Cerebellar nuclear complex (tissue), 1 donor: ENCODE measurements at places on chromosomes 2 and 18.

DNA sequence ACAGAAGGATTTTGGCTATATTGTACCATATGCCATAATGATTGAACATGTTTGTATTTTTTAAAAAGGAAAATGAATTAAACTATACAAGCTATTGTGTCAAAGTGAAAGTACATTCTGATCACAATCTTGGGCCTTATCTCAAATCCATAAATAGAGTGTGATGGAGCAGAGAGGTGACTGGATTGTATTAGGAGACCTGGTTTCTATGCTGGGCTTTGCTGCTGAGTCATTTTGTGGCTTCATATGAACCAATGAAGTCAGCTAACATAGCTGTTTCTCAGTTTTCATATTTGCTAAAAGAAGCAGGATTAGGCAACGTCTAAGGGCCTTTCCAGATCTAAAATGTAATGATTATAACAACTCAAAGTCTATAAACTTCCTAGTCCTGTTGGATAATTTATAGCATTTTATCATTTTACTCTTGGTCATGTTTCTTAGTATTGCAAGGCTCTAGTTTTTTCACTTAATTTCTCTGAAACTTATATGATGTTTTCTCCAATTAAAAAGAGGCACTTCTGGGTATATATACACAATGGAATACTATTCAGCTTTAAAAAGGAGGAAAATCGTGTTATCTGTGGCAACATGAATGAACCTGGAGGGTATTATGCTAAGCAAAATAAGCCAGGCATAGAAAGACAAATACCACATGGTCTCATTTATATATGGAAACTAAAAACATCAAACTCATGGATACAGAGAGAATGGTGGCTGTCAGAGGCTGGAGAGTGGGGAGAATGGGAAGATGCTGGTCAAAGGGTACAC is 112.3 kb downstream of the MEP1B start:
- no peak for DNase-seq

DNA sequence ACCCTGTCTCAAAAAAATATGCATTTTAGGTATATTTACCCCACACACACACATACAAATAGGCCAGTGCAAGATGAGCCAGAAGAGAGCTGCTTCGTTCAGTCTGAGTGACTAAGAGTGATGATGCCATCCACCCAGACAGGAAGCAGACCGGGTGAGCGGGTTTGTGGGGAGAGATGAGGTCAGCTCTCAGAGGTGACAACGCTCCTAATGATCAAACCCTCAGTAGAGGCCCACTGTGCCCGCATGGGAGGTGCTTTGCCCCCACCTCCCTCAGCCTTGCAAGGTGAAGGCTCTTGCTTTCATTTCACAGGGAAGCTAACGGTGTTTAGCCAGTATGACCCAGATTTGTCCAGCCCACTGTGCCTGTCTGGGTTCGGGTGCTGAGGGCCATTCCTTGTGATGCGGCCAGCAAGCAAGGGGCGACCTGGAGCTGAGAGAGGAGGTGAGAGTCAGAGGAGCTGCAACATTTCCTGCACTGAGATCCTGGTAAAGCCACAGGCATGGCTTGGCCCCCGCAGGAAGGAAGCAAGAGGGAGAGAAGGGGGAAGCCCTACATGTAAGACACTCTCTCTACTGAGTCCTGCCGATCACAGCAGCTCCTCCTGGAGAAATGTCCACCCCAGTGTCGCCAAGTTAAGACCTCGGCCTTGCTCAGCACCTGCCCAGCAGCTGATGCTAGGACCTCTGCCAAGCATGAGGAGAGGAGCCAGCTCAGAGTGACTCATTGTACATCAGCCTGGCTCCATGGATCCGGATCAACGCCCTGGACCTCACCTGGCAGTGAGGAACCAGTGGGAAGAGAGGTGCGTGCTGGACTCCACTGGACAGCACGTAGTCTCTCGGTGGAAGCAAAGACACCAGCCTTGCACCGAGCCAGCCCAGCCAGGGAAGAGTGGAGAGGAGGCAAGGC is 37.0 kb downstream of the NIFK start:
- DNase-seq, result no peak

DNA sequence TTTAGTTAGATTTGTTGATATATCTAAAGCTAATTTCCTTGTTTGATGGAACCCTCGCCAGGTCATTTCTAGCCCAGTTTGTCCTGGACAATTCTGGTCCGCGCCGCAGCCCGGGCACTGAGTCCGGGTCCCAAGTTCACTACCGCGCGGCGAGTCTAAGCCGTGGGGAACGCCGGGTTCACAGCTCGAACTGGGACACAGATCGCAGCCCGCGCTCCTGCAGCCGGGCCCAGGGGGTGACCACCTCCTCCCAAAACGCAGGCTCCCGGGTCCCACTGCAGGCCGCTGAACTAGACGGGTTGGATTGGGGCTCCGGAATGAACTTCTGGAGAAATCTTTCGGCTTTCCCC is 681 bp downstream of the ACADL start:
- DNase-seq, result no peak

DNA sequence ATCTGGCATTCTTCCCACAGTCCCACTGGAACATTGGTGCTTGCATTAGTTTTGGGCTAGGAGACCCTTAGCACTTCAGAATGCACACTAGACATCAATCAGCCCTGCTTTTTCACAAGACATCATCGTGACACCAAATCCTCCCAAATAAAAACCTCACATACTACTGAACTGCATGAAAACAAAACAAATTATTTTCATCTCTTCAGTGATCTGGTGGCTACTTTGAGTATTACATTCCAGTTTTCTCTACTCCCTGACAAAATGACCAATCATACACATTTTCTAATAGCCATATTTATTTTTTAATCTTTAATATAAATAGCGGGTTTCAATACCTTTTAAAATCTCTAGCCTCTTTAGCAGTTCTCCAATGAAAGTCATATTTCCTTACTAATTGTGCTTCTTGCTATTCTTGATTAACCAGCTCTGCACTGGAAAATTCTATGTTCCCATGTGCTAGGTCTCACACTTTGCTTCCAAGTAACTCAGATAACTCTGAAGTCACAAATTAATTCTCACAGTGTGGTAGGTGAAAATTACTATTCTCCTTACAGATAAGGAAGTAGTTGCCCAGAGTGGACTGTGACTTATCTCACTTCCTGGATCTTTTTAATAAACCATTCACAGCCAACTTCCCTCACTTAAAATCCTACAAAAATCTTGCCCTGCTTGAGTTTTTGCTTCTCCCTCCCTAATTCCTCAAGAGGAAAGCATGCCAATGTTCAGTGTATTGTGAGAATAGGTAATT is 82.5 kb upstream of the EPB41L3 start:
- DNase-seq, result no peak

DNA sequence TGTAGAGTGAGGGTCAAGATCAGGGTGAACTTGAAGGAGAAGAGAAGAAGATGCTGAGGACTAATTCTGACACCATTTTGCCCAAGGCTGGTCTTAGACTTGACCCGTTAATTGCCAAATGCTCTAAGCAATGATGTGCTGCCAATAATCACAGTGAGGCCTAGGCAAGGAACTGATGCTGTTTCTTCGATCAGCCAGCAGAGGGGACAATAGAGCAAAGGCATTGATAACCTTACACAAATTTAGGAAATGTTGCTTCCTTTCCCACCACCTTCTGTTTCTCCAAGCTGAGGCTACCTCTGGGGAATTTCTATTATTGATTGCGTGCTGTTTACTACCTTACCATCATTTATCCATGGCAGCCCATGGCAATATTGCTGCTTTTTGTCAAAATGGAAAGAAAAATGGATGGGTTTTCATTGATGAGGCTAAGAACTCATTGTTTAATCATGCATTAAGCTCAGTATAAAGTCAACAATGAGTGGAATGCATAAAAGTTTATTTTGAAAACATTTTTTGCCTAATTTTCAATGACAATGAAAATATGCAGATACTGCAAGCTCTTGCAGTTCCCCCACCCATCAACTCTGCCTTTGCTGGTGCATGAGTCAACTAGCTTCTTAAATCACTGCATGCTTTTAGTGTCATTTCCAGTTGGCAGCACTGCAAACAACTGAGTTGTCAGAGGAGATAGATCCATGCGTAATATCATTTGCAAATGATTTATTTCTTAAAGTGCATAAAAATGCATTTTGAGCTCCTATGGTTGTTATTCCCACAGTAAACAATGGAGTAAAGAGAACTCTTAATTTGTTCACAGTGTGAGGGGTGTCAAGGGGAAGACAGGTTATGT is 116.4 kb upstream of the NYAP2 start:
- DNase-seq, result no peak

DNA sequence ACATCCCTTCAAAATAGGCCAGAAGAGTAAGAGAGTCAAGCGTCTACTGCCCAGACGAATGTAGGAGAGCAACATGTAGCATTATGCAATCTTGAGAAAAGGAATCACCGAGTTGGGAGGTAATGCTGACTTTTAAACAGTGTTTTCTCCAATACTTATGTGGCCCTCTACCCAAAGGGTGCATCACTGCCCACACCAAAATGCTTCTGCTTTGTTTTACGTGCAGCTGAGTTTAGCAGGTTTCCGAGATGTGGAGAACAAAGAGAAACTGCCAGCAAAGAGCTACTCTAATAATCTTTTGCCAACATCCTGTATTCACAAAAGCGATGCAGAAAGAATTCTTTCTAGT is 63.4 kb upstream of the ZEB2 start:
- no peak for DNase-seq

DNA sequence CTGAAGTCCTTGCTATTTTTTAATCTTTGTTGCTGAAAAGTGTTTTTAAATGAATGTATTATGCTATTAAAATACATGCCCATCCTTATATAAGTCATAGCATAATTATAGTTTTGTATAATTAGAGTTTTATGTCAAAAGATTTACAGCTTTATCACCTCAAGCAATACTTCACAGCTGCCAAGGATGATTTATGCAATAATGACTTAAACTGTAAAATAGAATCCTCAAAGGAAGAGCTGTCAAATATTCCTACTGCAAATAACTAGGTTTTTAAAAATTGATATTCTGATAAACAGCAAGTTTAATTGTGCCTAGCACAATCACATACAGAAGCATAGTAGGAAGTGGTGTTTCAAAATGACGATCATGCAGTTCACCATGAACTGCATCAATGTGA is 5.2 kb downstream of the KCNH7 start:
- no peak for DNase-seq

- DNase-seq, result no peak
Observed at GRCh38 chr2:199309973-199310372, 147.8 kb downstream of the SATB2 start.

GRCh38 chr18:7844017-7844416 is 276.9 kb downstream of the PTPRM start:
- DNase-seq, result no peak

GRCh38 chr18:51724790-51725721 is 527.6 kb upstream of the MEX3C start:
- no peak for DNase-seq

- DNase-seq, result no peak
Observed at GRCh38 chr2:32952761-32953476, 6.2 kb downstream of the LTBP1 start.

DNA sequence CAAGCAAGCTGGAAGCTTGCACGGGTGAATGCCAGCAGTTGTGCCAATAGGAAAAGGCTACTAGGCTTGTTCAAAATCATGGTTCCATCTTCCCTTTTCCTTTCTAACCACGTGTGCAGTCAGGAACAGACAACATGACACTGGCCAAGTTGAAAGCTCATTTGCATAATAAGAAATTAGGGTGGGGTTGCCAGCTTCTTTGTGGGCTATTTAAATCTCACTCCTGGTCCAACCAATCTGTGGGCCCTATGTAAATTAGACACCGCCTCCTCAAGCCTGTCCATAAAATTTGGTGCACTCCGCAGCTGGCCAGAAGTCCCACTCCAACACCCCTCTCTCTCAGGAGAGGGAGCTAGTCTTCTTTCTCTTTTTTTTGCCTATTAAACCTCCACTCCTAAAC is 1948.4 kb upstream of the PIK3C3 start:
- no peak for DNase-seq

DNA sequence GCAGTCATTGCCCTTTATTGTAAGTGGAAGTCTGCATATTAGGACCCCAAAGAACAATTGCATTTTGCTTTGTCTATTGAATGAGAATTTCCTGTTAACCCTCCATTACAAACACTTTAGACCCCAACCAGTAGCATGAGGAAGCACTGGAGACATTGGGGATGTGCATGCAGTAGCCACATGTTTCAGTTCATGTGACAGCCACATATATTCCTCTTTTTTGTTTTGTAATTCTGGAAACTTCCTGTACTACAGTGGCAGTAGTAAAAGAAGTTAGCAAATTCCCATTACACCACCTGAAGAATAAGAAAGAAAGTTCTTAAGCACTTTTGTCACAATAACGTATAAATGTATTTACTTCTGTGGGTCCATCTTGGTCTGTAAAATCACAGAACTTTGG is 281.1 kb upstream of the SLC14A2 start:
- no peak for DNase-seq

DNA sequence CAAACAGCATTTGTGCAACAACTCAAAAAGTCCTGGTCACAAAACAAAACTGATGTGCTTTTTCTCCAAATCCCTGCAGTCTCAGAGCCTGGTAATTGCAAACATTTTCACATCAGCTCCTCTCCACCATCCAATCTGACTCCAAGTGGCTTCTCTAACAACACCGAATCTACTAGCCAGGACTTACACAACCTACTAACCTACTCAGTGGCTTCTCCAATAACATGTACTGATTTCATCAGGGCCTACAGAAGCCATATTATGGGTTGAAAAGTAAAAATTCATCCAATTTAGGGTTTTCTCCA is 104.3 kb downstream of the COLEC12 start:
- no peak for DNase-seq

DNA sequence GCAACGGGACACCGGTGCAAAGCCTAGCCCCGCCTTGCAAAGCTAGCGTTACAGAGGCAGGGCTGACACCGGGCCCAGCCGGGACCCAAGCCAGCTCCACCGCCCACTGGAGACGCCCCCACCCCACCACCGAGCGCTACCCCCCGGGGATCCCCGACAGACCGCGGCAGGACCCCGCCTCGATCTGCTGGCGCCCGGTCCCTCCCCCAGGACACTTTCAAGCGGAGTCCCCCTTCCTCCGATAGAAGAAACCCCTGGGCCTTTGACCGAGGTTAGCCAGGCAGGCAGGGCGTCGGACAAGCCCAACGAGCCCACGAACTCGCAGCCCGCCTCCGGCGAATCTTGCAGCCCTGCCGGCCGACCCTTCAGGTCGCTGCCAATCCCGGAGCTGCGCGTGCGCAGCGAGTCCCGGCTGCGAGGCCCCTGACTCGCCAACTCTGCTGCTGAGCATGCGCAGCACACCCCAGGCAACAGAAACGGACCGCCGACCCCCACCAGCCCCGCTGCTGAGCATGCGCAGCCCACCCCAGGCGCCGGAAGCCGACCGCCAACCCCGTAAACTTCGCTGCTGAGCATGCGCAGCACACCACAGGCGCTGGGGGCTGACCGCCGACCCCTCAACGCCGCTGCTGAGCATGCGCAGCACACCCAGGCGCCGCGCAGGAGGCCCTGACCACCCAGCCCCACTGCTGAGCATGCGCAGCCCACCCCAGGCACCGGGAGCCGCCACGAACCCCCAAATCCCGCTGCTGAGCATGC is 656 bp downstream of the ADI1 start:
- DNase-seq, result peak; percentile 70
